ENCODE measurements at places on chromosomes 5 and 9.

DNA sequence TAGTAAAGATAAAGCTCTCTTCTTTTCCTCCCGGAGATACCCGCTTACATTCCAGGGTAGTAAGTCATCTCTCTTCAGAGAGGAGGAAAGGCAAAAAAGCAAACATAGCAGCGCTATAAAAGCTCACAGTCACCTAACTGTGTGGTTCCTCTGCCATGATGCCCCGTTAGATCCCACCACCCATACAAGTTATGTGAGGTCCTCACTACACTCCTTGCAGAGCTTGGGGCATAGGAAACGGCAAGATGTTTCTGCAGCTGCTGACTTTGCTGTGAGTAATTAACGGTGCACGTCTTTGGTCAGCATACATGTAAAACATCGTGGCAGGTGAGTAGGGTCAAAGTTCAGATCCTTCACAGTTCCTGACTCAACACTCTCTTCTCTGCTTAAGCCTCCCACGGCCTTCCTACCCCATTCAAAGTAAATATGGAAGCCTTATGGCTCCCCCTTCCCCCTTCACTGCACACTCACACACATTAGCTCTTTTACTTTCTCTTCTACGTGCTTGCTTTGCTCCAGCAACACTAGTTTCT lies 218.9 kb downstream of the DIRAS2 start:
- DNase-seq, result no peak
- no peaks in the 10 kb centered on the region for H3K27me3 ChIP-seq
- no peak overlapping the region for H3K4me3 ChIP-seq
- H3K36me3 ChIP-seq, result peaks cover 7% of the 10 kb centered on the region
- no peak overlapping the region for H3K27ac ChIP-seq

DNA sequence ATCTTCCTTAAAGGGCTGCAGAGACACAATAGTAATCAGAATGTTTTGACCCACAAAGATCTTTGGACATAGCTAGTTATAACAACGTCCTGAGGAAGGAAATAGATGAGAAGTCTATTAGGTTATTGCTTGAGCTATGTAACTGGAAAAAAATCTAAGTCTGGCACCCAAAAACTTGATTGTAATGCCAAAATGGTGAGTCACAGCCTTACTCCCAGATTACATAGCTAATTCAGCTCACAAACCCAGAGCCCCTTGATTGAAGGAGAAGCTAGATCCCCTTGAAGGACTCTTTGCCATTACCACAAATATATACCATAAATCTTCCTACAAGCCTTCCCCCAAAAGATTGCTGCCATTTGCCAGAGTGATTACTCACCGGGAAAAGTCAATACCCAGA lies 341.8 kb upstream of the KIF2A start:
- no peaks in the 10 kb centered on the region for H3K36me3 ChIP-seq
- H3K4me3 ChIP-seq, result no peak overlapping the region
- peaks cover 14% of the 10 kb centered on the region for H3K4me1 ChIP-seq
- DNase-seq, result no peak
- no peak overlapping the region for H3K27ac ChIP-seq
- no peaks in the 10 kb centered on the region for H3K27me3 ChIP-seq

GRCh38 chr9:35702696-35703095 lies 13.0 kb upstream of the TPM2 start:
- H3K4me3 ChIP-seq, result no peak overlapping the region
- no peak for DNase-seq
- no peaks in the 10 kb centered on the region for H3K27me3 ChIP-seq
- H3K27ac ChIP-seq, result no peak overlapping the region

DNA sequence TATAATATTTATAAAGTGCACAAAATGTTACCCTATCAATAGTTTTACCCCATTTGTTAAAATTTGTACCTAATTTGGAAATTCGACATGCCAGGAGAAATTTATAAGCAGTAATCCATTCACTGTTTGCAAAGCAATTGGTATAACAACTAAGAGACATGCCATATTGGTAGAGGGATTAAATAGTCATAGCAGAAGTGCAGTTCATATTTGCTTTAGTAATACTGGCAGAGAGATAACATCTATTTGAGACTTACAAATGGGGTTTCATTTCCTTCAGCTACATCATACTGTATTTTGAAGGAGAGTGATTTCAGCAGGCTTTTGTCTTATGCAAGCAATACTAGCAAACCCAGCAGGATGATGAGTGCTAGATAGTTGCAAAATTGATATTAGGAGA lies 610.4 kb upstream of the CDH10 start:
- H3K27me3 ChIP-seq, result no peaks in the 10 kb centered on the region
- DNase-seq, result no peak
- no peak overlapping the region for H3K27ac ChIP-seq
- H3K36me3 ChIP-seq, result no peaks in the 10 kb centered on the region
- H3K4me1 ChIP-seq, result no peaks in the 10 kb centered on the region
- no peak overlapping the region for H3K4me3 ChIP-seq

- no peak overlapping the region for H3K4me3 ChIP-seq
- peaks cover 9% of the 10 kb centered on the region for H3K4me1 ChIP-seq
- no peak for DNase-seq
- no peak overlapping the region for H3K27ac ChIP-seq
Measured at GRCh38 chr5:75023368-75024159, 28.8 kb downstream of the GCNT4 start.

DNA sequence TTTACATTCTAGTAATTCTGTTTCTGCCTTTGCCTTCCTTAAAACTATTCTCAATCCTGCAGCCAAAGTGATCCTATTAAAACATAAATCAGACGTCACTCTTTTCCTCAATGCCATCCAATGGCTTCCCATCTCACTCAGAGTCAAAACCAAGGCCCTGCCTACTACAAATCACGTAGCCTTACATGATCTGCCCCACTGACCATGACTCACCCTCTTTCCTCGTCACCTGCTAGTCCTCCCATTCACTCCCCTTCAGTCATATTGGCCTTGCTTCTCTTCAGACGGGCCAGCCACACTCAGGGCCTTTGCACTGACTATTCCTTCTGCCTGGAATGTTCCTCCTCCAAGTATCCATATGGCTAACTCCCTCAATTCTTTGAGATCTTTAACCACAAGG lies 39.0 kb upstream of the DMXL1 start:
- H3K27me3 ChIP-seq, result no peaks in the 10 kb centered on the region
- H3K4me1 ChIP-seq, result peaks cover 30% of the 10 kb centered on the region
- no peak overlapping the region for H3K4me3 ChIP-seq

DNA sequence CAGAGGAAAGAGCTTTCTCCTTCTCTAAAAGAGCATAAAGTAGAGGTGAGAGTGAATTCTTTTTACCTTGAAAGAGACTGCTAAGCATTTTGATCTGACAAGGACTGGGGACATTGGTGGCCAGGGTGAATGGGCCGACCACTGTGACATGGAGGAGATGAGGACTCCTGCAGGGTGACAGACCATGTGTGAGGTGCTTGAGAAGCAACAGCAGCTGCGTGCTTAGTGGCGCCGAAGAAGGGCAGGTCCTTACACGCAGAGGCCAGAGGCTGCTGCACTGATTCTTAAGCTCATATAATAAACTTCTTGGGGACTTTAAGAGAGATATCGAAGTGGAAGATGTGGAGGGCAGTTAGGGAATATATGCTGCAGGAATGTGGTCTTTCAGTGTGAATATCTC lies 8.7 kb upstream of the JAKMIP2 start:
- no peak for DNase-seq
- H3K27ac ChIP-seq, result no peak overlapping the region
- no peaks in the 10 kb centered on the region for H3K4me1 ChIP-seq
- H3K36me3 ChIP-seq, result no peaks in the 10 kb centered on the region
- no peak overlapping the region for H3K4me3 ChIP-seq

GRCh38 chr5:3324421-3325101 lies 271.1 kb upstream of the IRX1 start:
- H3K4me3 ChIP-seq, result no peak overlapping the region
- H3K36me3 ChIP-seq, result no peaks in the 10 kb centered on the region
- H3K4me1 ChIP-seq, result peaks cover 19% of the 10 kb centered on the region
- H3K27ac ChIP-seq, result no peak overlapping the region
- no peaks in the 10 kb centered on the region for H3K27me3 ChIP-seq

DNA sequence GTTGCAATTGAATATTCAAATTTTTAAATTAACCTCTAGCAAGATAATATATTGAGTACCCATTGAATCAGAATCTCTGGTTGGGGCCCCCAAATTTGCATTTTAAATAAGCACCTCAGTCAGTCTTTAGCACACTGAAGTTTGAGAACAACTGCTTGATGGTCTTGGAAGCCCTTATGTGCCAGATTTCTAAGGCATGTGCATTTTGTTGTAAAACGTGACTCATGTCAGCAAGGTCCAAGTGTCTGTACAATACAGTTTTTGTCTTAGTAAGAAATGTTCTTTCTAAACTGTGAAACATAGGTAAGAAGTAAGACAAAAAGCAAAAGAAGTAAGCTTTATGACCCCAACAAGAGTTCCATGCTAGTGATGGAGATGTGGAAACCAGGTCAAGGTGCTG lies 59.1 kb upstream of the PHF2 start:
- no peaks in the 10 kb centered on the region for H3K27me3 ChIP-seq
- H3K27ac ChIP-seq, result peak overlapping the region; percentile 67
- no peak for DNase-seq

DNA sequence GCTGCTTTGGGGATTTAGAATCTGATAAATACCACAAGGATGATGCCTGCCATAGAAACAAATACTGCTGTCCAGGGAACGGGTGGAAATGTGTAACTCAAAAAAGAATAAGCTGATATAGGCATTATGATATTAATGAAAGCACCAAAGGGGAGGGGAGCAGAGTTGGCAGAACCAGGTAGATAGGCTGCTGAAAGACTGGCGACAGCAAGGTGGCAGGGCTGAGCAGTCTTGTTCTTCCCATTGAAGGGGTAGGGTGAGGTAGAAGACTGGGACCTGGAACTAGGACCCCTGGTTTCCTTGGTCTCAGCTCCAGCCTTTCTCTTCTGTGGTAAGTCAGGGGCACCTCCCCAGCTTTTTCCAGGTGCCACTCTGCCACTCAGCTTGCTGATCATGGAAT lies 31.4 kb upstream of the TMOD1 start:
- H3K27ac ChIP-seq, result no peak overlapping the region
- DNase-seq, result peak; percentile 43
- no peaks in the 10 kb centered on the region for H3K27me3 ChIP-seq
- H3K36me3 ChIP-seq, result no peaks in the 10 kb centered on the region

DNA sequence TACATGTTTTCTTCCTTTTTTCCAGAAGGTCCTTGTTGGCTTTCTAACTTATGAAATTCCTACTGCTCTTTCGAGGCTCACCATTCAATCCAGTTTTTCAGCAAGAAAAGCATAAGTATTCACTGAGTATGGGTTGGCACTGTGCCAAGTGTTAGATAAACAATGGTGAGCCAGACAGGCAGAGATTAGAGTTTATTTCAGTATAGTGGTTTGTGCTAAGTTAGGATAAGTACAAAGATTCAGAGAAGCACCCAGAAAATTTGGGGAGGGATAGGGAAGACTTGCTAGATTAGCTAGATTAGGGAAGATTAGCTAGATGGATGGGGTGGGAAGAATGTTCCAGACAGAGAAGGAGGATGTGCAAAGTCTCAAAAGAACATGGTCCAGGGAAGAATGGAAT lies 122.9 kb downstream of the OXCT1 start:
- H3K36me3 ChIP-seq, result peaks cover 9% of the 10 kb centered on the region
- no peak overlapping the region for H3K4me3 ChIP-seq
- H3K27me3 ChIP-seq, result no peaks in the 10 kb centered on the region
- H3K4me1 ChIP-seq, result peaks cover 6% of the 10 kb centered on the region

GRCh38 chr9:105026451-105026850 lies 98.5 kb upstream of the ABCA1 start:
- H3K4me1 ChIP-seq, result peaks cover 5% of the 10 kb centered on the region
- no peak overlapping the region for H3K4me3 ChIP-seq
- H3K36me3 ChIP-seq, result no peaks in the 10 kb centered on the region
- DNase-seq, result no peak
- no peak overlapping the region for H3K27ac ChIP-seq

- H3K4me3 ChIP-seq, result no peak overlapping the region
- no peak overlapping the region for H3K27ac ChIP-seq
- no peaks in the 10 kb centered on the region for H3K27me3 ChIP-seq
- peaks cover 2% of the 10 kb centered on the region for H3K36me3 ChIP-seq
- DNase-seq, result no peak
- no peaks in the 10 kb centered on the region for H3K4me1 ChIP-seq
Measured at GRCh38 chr9:110850401-110851135, 182.0 kb downstream of the MUSK start.

DNA sequence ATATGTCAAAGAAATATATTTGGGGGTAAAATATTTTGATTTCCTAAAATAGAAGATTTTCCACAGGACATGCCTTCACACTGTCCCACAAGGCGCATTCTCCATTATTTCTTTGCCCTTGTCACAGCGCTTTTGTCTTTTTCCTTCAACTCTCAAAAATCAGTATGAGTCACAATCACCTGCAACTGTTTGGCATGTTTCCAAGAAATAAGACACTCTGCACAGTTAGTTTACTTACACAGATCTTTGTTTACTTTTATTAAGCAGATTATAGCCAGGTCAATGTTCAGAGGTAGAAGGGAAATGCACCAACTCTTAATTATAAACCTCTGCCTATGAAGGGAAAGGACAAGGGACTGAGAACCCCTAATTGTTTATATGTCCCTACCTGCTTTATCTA lies 9.5 kb downstream of the CEMIP2 start:
- H3K27ac ChIP-seq, result peak overlapping the region; percentile 93
- peak overlapping the region; percentile 55 for H3K4me3 ChIP-seq
- no peak for DNase-seq

DNA sequence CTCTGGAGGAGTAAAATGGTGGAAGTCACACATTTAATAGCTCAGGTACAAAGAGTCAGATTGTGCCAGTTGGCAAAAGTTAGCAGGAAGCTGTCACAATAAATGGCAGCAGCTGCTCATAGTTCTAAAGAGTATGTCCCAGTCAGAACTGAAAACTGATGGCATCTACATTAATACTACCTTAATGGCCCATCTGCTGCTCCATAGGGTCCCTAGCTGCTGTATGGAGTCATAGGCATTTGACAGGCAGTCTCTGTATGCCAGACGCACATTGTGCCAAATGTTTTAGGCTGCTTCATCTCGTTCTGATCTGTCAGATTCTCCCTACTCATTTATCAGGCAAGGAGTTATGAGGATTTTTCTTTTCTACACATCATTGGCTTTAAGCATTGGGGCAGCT lies 515.8 kb upstream of the ARRDC3 start:
- no peaks in the 10 kb centered on the region for H3K36me3 ChIP-seq
- no peak for DNase-seq
- H3K27me3 ChIP-seq, result no peaks in the 10 kb centered on the region
- no peak overlapping the region for H3K4me3 ChIP-seq
- H3K4me1 ChIP-seq, result peaks cover 12% of the 10 kb centered on the region
- no peak overlapping the region for H3K27ac ChIP-seq

All from WTC11 (cell line).